ENCODE measurements at places on chromosomes 6 and 20. TPM values are rescaled to one million over a fixed set of nuclear protein-coding genes. Genes with fewer than 3 reads are reported as not detected.

Gene TNF
- total RNA-seq: not detected

Gene GRIK2
- not detected for total RNA-seq

Gene VIP
- total RNA-seq: 0.53 TPM

Gene SPDEF
- total RNA-seq: under 0.01 TPM

Gene RIPPLY2
- not detected for total RNA-seq

All from thoracic aorta endothelial cell (primary cell).